Effector memory CD8-positive, alpha-beta T cell (primary cell): ENCODE measurements at places on chromosomes 2 and 18.

DNA sequence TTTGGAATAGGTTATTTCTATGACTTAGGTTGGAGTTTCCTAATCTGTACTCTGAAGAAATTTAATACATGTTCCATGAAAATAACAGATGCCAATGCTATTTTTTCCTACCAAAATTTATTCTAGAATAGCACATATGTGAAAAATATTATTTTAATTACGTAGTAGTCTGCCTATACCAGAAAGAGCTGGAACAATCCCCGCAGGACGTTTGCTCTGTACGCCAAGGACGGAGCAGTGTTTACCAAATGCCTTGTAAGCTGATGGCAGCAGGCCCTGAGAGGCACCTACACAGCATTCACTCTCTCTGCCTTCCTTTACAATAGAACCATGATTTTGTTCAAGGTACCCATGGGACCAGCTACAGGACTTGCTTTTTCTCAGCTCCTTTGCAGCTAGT, 16.8 kb upstream of the SLC1A4 start:
- no peak for DNase-seq

GRCh38 chr18:51575171-51575570, 377.7 kb upstream of the MEX3C start:
- DNase-seq, result no peak

DNA sequence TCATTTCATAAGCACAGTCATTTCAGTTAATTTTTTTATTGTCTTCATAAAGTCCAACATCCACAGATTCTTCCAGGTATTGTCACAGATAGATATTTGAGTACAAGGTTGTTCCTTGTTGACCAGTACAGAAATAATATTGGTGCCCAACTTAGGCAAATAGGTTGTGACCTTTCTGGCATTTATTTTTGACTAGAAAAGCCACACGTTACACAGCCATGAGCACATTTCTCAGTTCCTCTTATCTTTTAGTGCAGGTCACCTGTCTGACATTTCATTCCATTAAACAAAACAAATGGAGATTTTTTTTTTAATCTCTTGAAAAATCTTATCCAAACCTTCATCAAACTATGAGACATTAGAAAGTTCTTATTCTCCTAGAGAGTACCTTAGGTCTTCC, 428.8 kb downstream of the ZNF521 start:
- no peak for DNase-seq

GRCh38 chr2:10392951-10393639, 55.0 kb downstream of the ODC1 start:
- no peak for DNase-seq

DNA sequence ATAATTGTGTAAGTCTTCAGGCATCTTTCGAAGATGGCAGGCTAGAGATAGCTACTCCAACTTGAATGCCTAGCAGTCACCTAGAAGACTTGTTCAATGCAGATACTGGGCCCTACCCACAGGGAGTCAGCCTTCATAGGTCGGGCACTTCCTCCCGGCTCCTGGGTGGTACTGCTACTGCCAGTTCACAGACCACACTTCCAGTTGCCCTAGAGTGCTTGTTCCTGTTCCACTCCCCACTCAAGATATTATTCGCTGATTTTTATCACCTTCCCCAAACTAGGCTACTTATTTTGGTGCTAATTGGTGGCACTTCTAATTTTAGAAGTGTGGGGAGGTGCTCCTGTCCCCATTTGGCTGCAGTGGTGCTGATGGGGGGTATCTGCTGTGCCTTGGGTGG, 34.2 kb downstream of the INPP4A start:
- no peak for DNase-seq

DNA sequence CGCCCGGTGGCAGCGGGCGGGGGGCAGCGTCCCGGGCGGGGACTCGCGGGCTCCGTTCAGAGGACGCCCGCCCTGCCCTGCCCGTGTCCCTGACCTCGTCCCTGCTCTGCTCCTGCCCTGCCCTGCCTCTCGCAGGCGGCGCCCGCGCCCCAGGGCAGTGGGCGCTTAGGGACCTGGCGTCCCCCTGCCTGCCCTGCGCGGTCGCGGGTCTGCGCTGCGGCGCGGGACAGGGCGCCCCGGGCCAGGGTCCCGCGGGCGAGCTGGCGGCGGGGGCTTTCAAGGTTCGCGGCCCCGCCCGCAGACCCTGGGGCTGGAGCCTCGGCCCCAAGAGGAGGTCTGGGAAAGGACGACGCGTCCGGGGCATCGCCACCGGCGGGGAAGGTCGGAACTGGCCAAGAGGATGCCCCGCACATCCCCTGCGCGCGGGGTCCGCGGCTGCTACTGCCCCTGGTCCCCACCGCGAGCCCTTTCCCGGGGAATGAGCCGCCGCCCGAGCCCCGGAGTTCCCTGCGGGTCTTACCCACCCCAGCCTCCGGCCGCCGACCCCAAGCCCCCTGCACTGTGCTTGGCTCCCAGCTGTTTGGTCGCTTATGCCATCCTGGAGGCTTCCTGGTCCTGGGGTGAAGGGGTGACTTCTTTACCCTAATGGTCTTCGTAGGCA, 679 bp downstream of the RNF144A start:
- no peak for DNase-seq

- DNase-seq, result no peak
Measured at GRCh38 chr2:241161646-241162281, 11.5 kb downstream of the PPP1R7 start.

DNA sequence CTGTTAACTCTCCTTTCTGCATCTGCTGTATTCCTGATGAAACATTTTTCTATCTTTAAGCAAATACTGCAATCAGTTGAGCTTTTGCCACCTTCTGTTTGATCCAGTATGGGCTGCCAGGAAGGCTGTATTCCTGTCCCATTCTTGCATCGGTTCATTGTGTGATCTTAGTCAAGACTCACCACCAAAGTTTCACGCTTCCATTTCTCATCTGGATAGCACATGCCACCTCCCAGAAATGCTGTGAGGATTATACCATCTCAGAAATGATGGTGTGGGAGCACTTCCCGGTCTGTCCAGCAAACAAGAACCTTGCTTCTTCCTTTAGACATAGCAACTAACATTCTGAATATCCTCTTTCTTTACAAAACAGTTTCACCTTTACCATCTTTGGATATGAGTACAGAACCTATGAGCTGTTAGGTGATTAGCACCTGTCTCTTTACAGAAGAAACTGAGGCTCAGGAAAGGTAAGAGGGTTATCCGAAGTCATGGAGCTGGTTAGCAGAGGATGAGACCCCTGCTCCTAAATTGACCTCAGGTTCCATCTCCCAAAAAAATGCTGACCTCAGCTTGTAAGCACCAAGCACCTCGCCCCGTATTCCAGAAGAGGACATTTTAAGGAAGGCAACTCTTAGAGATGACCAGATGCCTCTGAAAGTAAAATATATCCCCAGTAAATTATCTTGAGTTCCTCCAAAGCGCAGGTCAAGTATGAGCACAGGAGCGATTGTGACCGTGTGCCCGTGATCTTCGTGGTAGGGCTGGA, 56.8 kb downstream of the FEZ2 start:
- no peak for DNase-seq

DNA sequence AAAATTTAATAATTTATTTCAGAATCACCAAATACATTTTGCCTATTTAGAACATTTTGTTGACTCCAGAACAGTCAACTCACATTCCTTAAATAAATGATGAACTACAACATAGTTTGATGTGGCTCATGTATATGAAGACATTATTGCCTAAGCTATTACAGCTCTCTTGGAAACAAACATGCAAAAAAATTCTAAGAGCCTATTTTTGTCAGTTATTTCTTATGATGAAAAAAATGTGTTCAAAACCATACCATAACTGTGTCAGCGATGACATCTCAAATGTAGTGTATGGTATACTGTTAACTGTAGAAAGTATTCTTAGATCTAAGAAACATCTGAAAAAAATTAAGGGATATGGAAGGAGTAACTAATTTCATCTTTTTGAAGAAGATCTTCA, 6.3 kb upstream of the EMILIN2 start:
- no peak for DNase-seq

DNA sequence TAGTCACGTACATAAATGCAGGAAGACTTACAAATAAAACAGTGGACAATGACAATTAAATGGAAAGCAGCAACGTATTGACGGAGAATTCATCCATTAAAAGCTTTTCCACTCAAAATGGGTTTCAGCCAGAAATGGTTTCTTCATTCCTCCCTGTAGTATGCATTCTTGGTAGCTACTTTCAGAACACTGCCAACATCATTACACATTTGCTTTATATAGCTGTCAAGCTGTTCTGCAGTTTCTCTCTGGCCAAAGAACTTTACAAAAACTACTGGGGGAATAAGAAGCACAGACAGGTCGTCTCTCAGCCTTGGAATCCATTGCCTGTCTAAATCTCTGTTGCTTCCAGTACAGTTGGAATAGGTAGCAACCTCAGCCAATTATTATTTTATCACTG, 84.1 kb upstream of the NCKAP5 start:
- no peak for DNase-seq

DNA sequence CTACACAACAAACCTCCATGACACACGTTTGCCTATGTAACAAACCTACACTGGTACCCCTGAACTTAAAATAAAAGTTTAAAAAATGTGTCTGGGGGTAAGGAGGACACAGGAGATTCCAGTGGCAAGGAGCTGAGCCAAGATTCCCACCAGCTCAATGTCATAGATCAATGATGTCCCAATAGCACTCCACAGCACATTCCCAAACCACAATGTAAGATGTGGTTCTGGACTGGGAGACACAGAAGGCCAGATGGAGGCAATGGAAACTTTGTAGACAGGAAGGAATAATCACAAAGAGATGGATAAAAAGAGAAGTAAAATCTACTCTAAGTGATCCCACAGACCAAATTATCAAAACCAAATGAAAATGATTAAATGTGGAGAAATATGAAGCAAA, 312.4 kb upstream of the SOX11 start:
- DNase-seq, result no peak

DNA sequence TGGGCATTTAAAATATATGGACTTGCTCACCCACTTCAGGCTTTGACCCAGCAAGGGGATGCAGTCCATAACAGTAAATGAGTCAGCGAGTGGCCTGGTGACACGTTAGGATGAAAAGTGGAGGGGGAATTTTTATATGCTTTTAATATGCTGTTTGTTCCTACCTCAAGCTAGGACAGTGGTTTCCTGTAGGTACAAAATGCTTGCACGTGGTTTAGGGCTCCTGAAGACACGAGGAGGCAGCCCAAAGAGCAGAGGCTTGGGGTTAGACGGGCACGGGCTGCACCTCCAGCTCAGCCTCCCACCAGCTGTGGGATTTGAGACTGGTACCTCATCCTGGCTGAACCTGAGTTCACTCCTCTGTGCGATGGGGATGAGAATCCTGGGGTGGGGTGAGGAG, 306.2 kb upstream of the CXCR4 start:
- DNase-seq, result no peak

DNA sequence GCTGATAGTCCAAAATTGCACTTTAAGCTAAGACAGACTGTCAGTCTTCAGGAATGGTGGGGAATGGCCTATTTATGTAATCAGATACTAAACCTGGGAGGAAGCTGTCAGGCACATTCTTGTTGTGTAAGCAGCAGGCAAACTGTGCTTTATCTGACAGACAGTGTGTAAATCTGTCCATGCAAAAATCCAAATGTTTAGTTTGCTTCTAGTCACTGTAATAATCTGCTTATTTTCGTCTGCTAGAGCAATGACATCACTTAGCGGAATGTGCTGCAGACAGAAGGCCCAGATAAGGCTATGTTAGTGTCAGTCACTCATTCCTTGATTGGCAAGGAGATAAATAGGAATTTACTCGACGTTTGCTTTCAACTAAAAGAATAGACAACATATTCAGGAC, 263.5 kb downstream of the ZNF407 start:
- no peak for DNase-seq

GRCh38 chr2:112059671-112060070, 4.6 kb downstream of the TMEM87B start:
- DNase-seq, result no peak

- no peak for DNase-seq
Measured at GRCh38 chr2:175168564-175168945, 552 bp upstream of the ATF2 start.

GRCh38 chr2:28292491-28292890, 100.2 kb upstream of the FOSL2 start:
- DNase-seq, result no peak

- DNase-seq, result no peak
Measured at GRCh38 chr2:240333985-240334384, 101.5 kb upstream of the GPC1 start.

DNA sequence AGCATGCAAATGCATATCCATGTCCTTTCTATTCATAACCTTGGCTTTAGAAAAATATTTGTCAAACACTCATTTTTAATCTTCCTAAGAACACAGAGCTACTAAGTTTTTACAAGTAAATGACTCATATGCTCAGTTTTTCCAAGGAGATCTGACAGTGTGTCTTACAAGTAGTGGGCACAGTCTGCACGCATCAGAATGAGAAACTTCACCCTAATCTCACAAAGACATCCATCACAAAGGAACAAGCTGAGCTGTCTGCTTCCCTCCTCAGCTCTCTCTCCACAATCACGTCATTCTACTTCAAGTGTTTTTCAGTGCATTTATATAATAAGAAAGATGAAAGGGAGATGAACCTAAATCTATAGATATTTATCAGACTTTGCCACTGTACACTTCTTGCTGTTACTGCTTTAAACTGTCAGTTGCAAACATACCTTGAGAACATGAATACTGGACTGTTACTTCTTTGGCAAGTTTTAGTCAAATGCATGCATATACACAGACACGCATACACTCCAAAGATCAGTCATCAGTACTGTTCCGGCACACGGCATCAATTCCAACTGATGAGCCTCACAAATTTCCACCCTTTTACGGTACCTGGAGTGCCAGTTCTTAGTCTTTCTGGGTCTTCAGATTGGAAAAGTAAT, 75.7 kb downstream of the RBMS1 start:
- no peak for DNase-seq

DNA sequence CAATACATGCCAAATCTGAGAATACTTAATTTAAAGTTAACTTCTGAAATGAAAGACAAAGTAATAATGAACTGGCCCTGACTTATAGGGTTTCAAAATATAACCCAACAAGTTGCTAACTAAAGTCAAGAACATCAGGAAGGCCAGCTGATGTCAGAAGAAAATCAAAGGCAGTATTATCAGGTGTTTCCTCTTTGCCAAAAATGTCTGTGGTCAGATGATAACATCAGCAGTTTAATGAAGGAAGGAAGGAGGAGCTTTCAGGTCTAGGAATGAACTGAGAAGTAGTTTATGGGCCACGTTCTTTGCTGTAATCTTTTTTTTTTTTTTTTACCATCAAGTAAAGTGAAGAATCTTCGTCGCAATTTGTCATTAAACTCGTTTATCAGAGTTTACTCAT, 40.9 kb downstream of the CDH2 start:
- no peak for DNase-seq

- no peak for DNase-seq
Measured at GRCh38 chr18:45282101-45282812, 333.0 kb upstream of the SLC14A2 start.
